ENCODE measurements at places on chromosomes 16 and 17.

DNA sequence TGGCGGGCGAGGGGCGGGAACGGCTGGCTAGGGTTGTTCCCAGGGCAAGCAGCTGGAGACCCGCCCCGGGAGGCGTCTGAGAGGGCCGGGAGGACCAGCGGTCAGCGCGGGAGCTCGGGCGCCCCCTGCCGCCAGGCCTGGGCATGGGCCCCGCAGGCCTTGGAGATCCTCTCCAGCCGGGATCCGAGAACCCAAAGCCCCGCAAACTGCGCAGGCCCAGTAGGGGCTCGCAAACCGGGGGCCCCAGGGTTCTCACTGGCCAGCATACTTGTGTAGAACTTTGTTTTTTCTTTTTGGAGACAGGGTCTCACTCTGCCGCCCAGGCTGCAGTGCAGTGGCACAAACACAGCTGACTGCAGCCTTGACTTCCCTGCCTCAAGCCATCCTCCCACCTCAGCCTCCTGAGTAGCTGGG is 20.8 kb upstream of the ZNF423 start:
- no peaks in the 10 kb centered on the region for H3K36me3 ChIP-seq
- no peak overlapping the region for H3K27ac ChIP-seq
- no peaks in the 10 kb centered on the region for H3K4me1 ChIP-seq

DNA sequence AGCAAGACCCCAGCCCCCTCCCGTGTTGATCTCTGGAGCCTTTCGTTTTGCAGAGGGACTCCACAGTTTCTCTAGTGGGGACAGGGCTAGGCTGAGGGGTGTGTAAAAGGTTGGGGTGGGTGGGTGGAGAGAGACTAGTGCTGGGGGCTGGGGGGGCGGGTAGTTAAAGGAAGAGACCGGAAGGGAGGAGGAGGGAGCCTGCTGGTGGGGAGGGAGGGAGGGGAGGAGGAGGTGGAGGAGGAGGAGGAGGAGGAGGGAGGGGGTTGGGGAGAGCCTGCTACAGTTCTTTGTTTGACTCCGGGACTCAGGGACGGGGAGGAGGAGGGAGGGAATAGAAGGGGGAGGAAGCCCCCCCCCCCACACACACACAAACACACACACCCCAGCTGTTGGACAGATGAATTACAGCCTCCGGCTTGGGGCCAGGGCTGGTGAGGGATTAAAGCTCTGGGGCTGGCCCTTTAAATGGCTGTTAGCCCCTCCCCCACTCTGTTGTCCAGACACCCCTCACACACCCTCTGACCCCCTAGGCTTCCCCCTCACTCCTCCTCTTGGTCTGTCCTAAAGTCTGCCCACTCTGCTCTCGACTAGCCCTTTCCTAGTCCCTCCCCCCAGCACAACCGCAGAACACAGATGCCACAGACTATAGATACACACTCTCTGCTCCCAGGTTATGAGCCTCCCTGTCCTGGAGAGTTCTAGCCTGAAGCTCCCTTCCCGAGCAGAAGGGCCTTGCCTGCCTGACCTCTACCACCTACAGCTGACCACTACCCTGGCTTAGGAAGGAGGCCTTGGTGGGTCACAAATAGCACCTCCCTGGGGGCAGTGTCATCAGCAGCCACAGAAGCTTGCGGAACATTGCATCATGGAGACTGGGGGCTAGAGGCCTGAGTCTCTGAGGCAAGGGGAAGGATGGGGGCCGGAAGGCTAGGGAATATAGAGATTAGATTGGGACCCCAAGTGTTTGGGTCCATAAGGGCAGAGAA is 4.4 kb downstream of the KDM6B start:
- peaks cover 40% of the 10 kb centered on the region for H3K4me1 ChIP-seq
- H3K27ac ChIP-seq = no peak overlapping the region
- H3K4me3 ChIP-seq = peak overlapping the region; percentile 14
- H3K36me3 ChIP-seq = peaks cover 2% of the 10 kb centered on the region

DNA sequence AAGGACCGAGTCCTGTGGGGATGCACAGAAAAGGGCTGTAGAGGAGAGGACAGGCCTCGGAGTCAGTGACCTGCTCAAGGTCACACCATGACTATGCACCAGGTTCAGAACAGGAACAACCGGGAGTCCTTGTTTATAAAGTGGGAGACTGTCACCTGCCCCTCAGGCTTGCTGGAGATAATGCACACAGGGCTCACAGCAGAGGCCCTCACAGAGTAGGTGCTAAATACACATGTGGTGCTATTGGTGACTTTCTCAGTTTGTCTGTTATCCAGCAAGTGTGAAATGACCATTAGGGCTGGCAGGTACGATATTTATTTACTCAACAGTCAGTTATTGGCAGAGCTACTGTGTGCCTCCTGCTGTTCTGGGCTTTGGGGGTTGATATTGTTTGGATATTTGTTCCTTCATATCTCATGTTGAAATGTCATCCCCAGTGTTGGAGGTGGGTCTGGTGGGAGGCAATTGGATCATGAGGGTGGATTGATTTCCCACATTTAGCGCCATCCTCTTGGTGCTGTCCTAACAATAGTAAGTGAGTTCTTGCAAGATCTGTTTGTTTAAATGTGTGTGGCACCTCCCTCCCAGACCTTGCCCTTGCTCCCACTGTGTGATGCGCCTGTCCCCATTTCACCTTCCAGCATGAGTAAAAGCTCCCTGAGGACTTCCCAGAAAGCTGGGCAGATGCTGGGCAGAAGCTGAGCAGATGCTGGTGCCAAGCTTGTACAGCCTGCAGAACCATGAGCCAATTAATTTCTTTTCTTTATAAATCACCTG is 162.1 kb upstream of the MPHOSPH6 start:
- H3K4me3 ChIP-seq = no peak overlapping the region
- no peaks in the 10 kb centered on the region for H3K27me3 ChIP-seq

- H3K4me1 ChIP-seq = no peaks in the 10 kb centered on the region
- H3K27me3 ChIP-seq = no peaks in the 10 kb centered on the region
- H3K27ac ChIP-seq = no peak overlapping the region
- no peak for DNase-seq
- H3K36me3 ChIP-seq = no peaks in the 10 kb centered on the region
Measured at GRCh38 chr17:72199256-72199655, 78.4 kb downstream of the SOX9 start.

DNA sequence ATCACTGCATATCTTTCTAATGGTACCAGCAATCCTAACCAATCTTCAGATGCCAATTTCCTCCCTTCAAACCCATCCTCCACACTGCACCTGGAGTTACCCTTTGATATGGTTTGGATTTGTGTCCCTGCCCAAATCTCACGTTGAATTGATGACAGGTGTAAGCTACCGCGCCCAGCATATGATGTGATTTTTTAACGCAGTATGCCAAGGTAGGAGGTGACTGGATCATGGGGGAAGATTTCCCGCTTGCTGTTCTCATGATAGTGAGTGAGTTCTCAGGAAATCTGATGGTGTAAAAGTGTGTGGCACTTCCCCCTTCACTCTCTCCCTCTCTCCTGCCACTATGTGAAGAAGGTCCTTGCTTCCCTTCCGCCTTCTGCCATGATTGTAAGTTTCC is 57.0 kb downstream of the TOX3 start:
- no peak overlapping the region for H3K27ac ChIP-seq
- H3K4me1 ChIP-seq = no peaks in the 10 kb centered on the region
- DNase-seq = no peak
- no peaks in the 10 kb centered on the region for H3K27me3 ChIP-seq

- no peaks in the 10 kb centered on the region for H3K27me3 ChIP-seq
- DNase-seq = no peak
- H3K4me1 ChIP-seq = no peaks in the 10 kb centered on the region
- H3K36me3 ChIP-seq = no peaks in the 10 kb centered on the region
- no peak overlapping the region for H3K27ac ChIP-seq
Measured at GRCh38 chr16:76114681-76115080, 162.5 kb upstream of the CNTNAP4 start.

- peaks cover 9% of the 10 kb centered on the region for H3K4me1 ChIP-seq
- DNase-seq = no peak
- no peak overlapping the region for H3K4me3 ChIP-seq
- H3K27me3 ChIP-seq = peaks cover under 1% of the 10 kb centered on the region
Measured at GRCh38 chr17:65360961-65361552, 200.4 kb downstream of the AXIN2 start.

GRCh38 chr16:89506791-89507191 is 1.4 kb upstream of the SPG7 start:
- no peak overlapping the region for H3K4me3 ChIP-seq
- no peaks in the 10 kb centered on the region for H3K36me3 ChIP-seq
- no peaks in the 10 kb centered on the region for H3K27me3 ChIP-seq
- peak overlapping the region; percentile 89 for H3K27ac ChIP-seq
- DNase-seq = no peak
- peaks cover 35% of the 10 kb centered on the region for H3K4me1 ChIP-seq
